Ascending aorta (tissue), 2 donors: ENCODE measurements at places on chromosomes 2 and 18.

DNA sequence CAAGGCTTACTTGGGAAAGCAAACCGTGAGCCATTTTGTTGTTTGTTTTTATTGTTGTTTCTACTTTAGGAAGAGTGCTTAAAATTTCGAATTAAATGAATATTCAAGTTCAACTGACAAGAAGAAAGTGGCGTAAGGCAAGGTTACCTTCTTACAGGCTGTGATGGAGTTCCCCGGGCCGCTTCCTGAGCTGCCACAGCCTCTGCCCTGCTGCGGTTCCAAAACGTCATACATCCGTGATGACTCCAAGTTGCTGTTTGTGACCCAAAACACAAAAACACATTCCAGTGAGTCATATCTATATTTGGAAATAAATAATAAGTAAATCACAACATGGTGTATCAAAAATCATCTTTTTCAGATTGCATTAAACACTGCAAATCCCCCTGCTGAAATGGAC lies 49.7 kb downstream of the SPHKAP start:
- no peak overlapping the region for H3K4me3 ChIP-seq
- H3K27ac ChIP-seq, result no peak overlapping the region
- no peak for DNase-seq
- no peaks in the 10 kb centered on the region for H3K4me1 ChIP-seq

DNA sequence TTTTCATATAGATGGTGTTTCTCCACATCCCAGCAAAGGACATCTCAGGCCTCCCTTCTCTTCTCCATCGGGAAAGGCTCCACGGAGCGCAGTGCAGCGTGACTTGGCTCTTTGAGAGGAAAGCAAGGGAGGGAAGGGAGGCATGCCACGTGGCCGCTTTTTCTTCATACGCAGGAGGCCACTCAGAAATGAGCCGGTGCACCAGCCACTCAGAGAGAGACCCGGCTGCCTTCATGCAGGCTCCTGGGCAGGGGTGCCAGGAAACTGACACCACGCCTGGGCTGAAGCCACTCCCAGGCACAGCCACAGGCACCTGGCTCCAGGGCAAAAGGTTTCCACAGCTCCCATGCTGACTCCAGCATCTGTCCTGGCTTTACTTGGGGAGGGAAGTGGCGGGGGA lies 11.1 kb upstream of the LOXHD1 start:
- DNase-seq, result no peak
- no peak overlapping the region for H3K27ac ChIP-seq
- no peaks in the 10 kb centered on the region for H3K36me3 ChIP-seq
- H3K4me3 ChIP-seq, result no peak overlapping the region
- H3K4me1 ChIP-seq, result no peaks in the 10 kb centered on the region

GRCh38 chr18:28995319-28995718 lies 818.4 kb upstream of the CDH2 start:
- no peaks in the 10 kb centered on the region for H3K4me1 ChIP-seq
- H3K4me3 ChIP-seq, result no peak overlapping the region
- H3K36me3 ChIP-seq, result no peaks in the 10 kb centered on the region
- no peak for DNase-seq
- no peak overlapping the region for H3K27ac ChIP-seq
- no peaks in the 10 kb centered on the region for H3K27me3 ChIP-seq

DNA sequence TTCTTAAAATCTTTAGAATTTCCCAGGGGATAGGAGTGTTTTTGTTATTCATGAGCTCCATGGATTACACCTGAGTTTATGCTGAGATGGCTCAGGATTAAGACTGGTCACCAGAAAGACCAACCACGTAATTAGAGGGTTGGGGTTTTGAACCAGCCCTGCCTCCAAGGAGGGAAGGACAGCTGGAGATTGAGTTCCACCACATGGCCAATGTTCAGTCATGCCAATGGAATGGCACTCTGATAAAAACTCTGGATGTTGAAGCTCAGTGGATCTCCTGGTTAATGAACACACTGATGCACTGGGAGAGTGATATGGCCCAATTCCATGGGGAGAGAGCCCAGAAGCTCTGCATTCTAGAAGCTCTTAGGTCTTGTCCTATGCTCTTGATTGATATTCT lies 38.7 kb upstream of the PTPN4 start:
- H3K4me3 ChIP-seq, result no peak overlapping the region
- no peaks in the 10 kb centered on the region for H3K36me3 ChIP-seq
- no peaks in the 10 kb centered on the region for H3K4me1 ChIP-seq

GRCh38 chr2:72864500-72864899 lies 22.7 kb upstream of the SPR start:
- peaks cover 8% of the 10 kb centered on the region for H3K4me1 ChIP-seq
- H3K4me3 ChIP-seq, result no peak overlapping the region
- H3K27me3 ChIP-seq, result no peaks in the 10 kb centered on the region
- H3K27ac ChIP-seq, result no peak overlapping the region
- H3K36me3 ChIP-seq, result no peaks in the 10 kb centered on the region
- DNase-seq, result no peak
